Urinary bladder (tissue), 4 donors: ENCODE measurements at places on chromosomes 12 and 14.

GRCh38 chr14:99262977-99263448, 9.0 kb downstream of the BCL11B start:
- no peak for DNase-seq

DNA sequence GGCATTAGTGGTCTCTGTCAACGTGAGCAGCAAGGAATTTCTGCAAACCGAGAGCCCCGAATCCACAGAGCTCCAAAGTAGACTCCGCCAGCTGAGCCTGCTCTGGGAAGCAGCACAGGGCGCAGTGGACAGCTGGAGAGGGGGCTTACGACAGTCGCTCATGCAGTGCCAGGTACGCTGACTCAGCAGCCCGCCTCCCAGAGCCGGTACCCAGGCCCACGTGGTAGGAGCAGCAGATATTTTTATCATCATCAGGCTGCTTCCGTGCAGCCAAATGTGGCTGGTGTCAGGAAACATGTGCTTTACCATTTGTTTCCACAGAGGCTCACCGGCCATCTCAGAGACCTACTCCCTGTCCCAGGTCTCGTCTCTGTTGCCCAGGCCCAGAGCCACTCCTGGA, 73.7 kb downstream of the ESR2 start:
- DNase-seq, result no peak

- DNase-seq, result no peak
Measured at GRCh38 chr12:15033029-15033428, 60.2 kb downstream of the PDE6H start.

DNA sequence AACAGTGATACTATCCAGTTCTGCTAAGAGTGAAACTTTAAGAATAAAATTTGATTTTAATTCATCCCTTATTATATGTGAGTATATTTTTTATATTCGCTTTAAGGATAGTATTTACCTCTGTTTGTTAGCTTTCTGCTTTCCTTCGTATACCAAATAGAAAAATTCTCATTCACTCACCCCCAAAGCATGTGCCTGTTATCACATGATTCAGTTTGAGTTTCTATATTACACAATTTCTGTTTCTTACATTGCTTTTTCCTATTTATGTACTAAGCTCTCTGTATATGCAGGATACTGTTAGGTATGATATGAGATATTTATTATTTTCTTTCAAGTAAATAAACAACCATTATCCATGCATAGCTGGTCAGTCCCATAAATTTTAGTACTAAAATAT, 275.2 kb downstream of the FBXL14 start:
- DNase-seq, result no peak

DNA sequence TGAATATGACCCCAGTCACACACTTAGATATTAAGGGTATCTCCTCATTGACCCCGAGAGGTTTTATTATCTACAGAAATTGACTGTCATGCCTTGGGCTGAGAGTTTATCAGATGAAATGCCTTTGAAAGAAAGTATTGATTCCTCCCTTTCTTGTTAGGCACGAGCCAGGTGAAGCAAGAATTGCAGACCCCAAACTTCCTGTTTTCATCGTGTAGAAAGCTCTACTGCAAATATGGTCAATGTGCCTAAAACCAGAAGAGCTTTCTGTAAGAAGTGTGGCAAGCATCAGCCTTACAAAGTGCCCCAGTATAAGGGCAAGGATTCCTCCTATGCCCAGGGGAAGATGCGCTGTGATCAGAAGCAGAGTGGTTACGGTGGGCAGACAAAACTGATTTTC, 143.9 kb upstream of the FUT8 start:
- DNase-seq, result no peak

DNA sequence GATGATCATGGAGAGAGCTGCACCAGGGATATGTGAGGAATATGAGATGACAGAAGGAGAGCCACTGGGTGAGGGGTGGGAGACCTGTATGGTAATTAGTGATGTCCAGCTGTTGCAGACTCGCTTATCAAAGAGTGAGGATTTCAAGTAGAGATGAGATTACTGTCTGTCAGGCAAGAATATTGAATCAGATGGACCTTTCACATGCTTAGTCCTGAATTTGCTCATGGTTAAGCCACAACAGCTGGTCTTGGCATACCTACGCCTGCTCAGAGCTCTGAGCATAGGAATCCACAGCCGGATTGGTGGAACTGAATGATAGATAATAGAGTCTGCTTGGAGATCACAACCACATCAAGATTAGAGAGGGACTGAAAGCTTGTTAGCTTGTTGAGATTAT, 115.2 kb upstream of the ARHGAP5 start:
- no peak for DNase-seq

DNA sequence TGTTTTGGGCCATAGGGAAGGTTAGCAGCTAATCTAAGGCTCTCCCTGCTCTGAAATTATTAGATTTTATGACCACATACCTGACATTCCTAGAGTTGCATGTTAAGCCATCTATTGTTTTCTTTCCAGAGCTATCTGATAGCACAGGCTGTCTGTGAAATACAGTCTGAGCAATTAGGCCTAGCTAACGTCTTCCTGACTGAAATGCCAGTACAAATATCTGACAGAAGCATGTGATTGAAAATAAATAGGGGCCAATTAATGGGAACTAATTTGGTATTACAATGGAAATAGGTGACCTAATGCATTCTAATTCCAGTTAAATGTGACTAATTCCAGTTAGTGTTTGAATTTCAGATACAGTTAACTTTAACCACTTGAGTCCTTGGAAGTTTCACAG, 115.2 kb downstream of the C12orf75 start:
- no peak for DNase-seq

DNA sequence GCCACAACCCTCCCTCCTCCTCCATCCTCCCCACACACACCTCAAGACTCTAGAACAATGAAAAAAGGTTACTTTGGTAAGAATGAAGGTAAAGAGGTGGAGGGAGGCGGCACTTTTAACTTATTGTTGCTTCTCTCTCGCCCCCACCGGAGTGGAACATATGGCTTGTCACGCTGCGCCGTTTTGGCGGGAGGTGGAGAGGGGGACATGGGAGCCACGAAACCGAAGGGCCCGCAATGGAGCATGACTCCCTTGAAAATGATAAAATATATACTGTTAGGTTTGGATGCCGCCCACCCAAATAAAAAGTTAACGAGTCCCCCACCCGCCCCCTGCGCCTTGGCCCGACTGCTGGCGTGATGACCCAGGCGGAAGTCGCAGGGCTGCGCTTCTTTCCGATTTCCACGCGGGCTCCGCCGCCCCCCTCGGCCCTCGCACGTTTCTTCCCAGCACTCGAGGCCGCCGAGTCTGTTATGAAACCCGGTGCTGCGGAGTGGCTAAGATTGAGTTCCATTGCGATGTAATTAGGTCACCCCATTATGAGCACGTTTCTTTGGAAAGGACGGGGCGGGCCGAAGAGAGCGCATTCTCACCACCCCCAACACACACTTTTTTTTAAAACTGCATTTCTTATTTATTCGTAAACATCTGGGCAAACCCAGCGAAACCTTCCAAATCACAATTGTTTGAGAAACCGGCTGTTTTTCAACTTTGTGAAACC, 1.4 kb upstream of the ZFP36L1 start:
- no peak for DNase-seq

DNA sequence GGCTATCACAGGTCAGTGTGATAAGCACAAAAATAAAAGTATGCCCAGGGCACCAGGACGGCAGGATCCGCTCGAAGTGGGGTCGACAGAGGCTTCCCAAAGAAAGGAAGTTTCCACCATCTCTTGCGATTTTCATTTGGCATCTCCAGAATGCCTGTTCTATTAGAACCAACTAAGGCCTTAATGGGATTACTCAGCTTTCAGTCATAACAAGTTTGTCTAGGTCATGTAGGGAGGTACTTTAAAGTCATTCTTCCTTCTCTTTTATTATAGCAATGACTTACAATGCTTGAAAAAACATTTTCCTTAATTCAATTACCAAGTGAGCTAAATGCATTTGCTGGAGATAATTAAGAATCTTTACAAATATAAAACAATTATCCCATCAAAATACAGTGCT, 83.6 kb upstream of the DIO3 start:
- DNase-seq, result no peak

- no peak for DNase-seq
Measured at GRCh38 chr12:53123578-53124351, 20.5 kb downstream of the SOAT2 start.
